ENCODE measurements at places on chromosomes 2 and 18.

GRCh38 chr2:200523604-200524003 lies 2.4 kb upstream of the SGO2 start:
- no peak for ATAC-seq

DNA sequence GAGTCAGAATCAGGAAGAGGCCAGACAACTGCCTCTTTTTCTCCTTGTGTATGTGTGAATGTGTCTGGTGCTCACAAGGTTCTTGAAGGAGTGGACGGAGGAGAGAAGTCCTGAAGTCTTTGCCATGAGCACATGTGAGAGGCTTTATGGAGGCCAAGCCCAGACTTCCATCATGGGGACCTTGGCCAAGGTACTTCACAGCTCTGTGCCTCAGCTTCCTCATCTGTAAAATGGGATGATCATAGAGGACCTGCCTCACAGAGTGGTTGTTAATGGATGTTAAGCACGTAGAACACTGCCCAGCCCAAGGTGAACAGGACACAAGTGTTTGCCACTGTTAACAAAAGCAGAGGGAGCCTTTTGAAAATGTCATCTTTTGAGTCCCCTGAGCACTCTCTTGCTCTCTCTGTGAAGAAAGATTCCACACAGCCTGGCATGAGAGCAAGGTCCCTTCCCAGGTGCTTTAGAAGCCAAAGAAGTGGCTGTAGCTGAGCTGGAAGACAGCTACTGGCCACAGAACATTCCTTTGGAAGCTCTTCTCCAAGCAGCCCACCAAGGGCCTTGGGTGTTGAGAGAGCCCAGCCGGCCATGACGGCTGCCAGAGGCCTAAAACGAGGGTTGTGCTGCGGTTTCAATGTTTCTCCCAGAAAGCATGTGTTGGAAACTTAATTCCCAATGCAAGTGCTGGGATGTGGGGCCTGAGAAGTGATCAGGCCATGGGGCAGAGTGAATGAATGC lies 41.8 kb upstream of the ASPRV1 start:
- no peak for ATAC-seq

GRCh38 chr18:29028560-29028959 lies 851.6 kb upstream of the CDH2 start:
- ATAC-seq, result no peak

DNA sequence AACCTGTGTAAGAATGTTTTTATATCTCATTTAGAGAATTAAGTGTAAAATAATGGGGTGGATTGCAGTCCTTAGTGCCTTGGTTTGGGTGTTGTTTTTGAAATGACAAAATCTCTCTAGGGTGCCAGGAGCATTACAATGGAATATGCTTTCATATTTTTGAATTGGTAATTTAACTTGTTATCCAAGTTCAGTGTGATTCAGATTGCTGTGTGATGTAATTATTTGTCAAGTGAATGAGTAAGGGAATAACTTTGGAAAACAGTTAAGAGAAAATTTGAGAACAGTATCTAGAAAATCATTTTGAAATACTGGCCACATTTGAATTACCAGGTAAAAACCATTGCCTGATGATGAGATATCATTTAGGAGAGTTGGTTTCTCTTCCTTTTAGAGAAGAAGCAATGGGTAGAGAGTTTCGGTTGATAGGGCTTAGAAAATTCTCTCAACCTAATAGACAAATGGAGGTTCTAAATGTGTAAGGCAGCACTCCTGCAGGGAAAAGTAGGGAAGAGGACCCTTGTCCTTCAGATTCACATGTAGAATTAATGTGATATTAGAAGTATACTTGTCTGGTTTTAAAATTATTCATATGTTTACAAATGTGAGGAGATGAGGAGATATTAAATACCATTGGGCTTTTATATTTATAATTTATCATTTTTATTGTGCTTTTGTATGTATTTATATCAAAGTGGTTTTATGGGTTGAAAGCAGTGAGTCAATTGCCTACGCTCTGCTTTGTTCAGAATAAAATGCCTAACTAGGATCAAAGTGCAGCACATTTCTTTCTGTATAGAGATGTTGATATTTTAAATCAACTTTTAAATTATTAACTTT lies 124.8 kb downstream of the PHLPP1 start:
- ATAC-seq, result no peak

Data from gastroesophageal sphincter (tissue), 4 donors.